SIG-M5 (cell line): ENCODE measurements at places on chromosomes 1 and 21.

GRCh38 chr1:6467224-6467623, 1.3 kb upstream of the TNFRSF25 start:
- DNase-seq = no peak

DNA sequence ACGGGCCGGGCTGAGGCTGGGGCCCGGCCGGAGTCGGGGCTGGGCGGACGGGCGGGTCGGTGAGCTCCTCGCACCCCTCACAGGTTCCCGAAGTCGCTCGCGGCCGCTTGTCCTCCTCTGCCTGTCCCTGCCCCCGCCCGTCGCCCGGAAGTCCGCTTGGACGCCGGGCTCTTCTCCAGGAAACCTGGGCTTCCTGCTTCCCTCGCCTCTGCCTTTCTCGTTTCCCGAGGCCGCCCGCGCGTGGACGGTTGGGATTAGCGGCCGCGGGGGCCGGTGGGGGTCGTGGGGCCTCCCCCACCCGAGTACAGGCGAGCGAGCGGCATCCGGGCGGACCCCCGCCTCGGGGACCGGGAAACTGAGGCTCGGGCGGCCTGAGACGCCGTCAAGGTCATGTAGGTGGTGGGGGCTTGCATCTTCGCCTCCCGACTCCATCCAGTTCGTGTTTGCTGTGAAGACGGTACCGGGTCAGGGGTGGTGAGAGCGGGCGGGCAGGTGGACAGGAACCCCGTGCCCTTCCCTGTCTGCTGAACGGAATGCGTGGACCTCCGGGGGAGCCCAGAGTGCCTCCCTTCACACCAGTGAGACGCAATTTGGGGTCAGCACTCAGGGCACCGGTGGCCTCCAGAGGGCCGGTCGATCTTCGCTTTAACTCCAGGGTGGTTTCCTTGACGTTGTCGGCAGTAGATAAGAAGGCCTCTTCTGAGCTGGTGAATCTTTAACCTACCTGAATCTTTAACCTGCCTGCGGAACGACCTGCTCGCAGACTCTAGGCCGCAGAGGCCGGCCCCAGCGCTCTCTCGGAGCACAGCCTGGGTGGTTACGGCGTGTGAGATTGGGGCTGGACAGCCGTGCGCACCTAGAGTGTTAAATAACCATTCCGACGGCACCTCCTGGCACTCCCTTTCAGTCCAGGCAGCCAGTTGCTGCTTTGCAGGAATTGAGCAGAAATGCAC, 686 bp downstream of the ARF1 start:
- no peak for DNase-seq

- DNase-seq = no peak
Observed at GRCh38 chr1:59638231-59638711, 176.5 kb upstream of the HOOK1 start.

DNA sequence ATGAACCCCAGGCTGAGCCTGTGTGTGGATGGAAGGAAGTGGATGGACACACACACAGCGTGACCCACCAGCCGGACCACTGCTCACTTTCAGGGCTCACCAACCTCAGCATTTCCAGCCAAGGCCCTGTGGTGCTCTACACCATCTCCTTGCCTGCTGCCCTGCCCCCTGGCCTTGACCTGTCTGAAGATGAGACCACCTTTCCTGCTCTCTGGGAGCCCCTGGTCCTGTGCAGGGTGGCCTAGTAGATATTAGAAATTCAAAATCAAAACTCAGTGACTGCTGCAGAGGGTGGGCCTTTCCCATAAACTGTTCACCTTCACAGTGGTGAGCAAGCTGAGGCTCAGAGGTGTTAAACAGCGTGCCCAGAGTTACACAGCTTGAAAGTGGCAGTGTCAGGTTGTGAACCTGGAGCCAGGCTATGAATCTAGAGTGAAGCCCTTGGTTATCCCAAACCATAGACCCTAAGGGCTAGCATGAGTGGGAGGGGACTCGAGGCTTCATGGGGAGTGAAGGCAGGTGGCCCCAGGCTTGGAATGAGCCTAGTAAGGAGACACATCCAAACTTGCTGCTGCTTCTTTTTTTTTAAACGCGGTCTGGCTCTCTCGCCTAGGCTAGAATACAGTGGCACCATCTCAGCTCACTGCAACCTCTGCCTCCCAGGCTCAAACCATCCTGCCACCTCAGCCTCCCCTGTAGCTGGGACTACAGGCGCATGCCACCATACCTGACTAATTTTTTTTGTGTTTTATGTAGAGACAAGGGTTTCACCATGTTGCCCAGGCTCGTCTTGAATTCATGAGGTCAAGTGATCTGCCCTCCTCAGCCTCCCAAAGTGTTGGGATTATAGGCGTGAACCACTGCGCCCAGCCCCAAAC, 41.5 kb downstream of the MAN1C1 start:
- no peak for DNase-seq

- no peak for DNase-seq
Observed at GRCh38 chr1:107339775-107340174, 198.9 kb downstream of the NTNG1 start.

- DNase-seq = no peak
Observed at GRCh38 chr1:214685906-214686305, 82.9 kb downstream of the CENPF start.
